ENCODE measurements at places on chromosomes 7 and 10. TPM values are rescaled to one million over a fixed set of nuclear protein-coding genes. Genes with fewer than 3 reads are reported as not detected.

Gene ZFAND4
- total RNA-seq = 11.0 TPM

Gene POLR2J2
- 9.0 TPM for total RNA-seq

Gene PBLD
- 1.2 TPM for total RNA-seq

Gene CXCL12
- total RNA-seq = not detected

Gene ZNF503
- total RNA-seq = 0.07 TPM

Gene C10orf67
- not detected for total RNA-seq

Gene SCART1
- total RNA-seq = 1.4 TPM

Gene OR2A5
- not detected for total RNA-seq

Gene NRCAM
- 0.74 TPM for total RNA-seq

Gene TMEM236
- total RNA-seq = 0.11 TPM

GRCh38 chr10:118965096-118965495, 64.4 kb upstream of the NANOS1 start:
- H3K4me3 ChIP-seq = no peak overlapping the region
- no peaks in the 10 kb centered on the region for H3K36me3 ChIP-seq
- H3K4me1 ChIP-seq = no peaks in the 10 kb centered on the region
- no peaks in the 10 kb centered on the region for H3K27me3 ChIP-seq
- H3K27ac ChIP-seq = no peak overlapping the region
- no peak for DNase-seq

DNA sequence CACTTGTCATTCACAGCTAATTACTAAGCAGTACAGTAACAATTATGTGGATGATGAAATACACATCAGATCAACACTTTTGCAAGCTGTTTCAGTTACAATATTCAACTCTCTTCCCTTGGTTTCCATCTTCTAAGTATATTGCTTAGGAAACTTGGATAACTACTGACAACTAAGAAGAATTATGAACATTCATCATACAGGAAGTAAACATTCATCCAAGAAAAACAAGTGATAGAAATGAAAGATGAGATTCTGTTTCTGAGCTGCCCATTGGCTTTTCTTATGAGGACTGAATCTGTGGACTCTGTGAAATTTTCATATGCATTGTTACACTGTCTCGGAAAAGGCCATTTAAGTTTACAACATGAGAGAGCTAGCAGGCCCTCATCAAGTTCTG, 240.2 kb downstream of the PRKG1 start:
- no peak for DNase-seq
- no peaks in the 10 kb centered on the region for H3K27me3 ChIP-seq
- H3K27ac ChIP-seq = no peak overlapping the region
- no peak overlapping the region for H3K4me3 ChIP-seq
- H3K36me3 ChIP-seq = no peaks in the 10 kb centered on the region

- DNase-seq = no peak
- H3K36me3 ChIP-seq = no peaks in the 10 kb centered on the region
- no peak overlapping the region for H3K4me3 ChIP-seq
Observed at GRCh38 chr7:95534796-95535195, 49.1 kb downstream of the ASB4 start.

- no peaks in the 10 kb centered on the region for H3K36me3 ChIP-seq
- H3K27ac ChIP-seq = no peak overlapping the region
- no peak for DNase-seq
- H3K4me1 ChIP-seq = no peaks in the 10 kb centered on the region
- H3K27me3 ChIP-seq = no peaks in the 10 kb centered on the region
Observed at GRCh38 chr10:95567903-95568630, 6.9 kb upstream of the SORBS1 start.

DNA sequence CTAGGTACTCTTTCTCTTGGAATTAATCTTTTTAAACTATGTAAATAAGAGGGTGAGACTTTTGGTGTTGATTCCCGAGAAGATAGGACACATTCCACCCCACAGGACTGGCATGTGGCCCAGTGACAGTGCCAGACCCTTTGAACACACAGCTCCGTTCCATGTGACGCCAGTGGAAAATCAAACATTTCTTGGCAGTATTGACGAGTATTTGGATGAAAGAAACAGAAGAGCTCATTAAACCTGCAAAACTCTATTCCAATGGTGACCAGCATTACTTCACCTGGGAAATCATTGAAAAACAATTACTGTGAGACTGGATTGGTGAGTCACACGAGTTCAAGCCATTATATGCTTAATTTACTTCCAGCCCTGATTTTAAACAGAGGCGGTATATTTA, 25.8 kb downstream of the AKR1E2 start:
- no peak for DNase-seq
- H3K27me3 ChIP-seq = no peaks in the 10 kb centered on the region
- H3K4me1 ChIP-seq = no peaks in the 10 kb centered on the region
- H3K4me3 ChIP-seq = no peak overlapping the region

- no peak overlapping the region for H3K27ac ChIP-seq
- H3K4me1 ChIP-seq = no peaks in the 10 kb centered on the region
- H3K36me3 ChIP-seq = no peaks in the 10 kb centered on the region
Observed at GRCh38 chr10:126930131-126930882, 25.1 kb downstream of the DOCK1 start.

DNA sequence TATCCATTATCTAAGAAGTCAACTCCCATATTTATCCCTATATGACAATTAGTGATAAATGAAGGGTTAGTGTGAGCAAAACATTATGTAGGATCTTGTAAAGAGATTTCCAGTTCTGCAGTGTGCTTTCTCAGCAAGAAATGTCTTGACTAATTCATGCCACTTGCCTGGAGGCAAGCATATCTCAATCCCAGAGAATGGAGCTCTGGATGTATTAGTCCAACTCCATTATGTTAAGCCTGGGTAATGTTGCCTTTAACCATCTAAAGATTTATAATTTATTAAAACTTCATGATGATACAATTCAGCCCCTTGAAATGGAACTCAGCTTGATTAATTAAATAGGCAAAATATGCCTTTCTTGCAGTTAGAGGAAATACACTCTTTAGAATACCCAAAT, 1079.9 kb upstream of the LRRTM3 start:
- DNase-seq = no peak
- H3K36me3 ChIP-seq = no peaks in the 10 kb centered on the region
- no peaks in the 10 kb centered on the region for H3K27me3 ChIP-seq

- no peaks in the 10 kb centered on the region for H3K4me1 ChIP-seq
- no peak for DNase-seq
- no peaks in the 10 kb centered on the region for H3K27me3 ChIP-seq
- no peak overlapping the region for H3K4me3 ChIP-seq
- no peaks in the 10 kb centered on the region for H3K36me3 ChIP-seq
Observed at GRCh38 chr10:133100706-133101415, 13.1 kb downstream of the ADGRA1 start.

GRCh38 chr10:79629955-79630327, 19.2 kb downstream of the SFTPA1 start:
- no peak for DNase-seq
- no peak overlapping the region for H3K27ac ChIP-seq
- no peaks in the 10 kb centered on the region for H3K27me3 ChIP-seq
- H3K4me1 ChIP-seq = no peaks in the 10 kb centered on the region
- H3K4me3 ChIP-seq = no peak overlapping the region
- H3K36me3 ChIP-seq = no peaks in the 10 kb centered on the region

- no peak overlapping the region for H3K27ac ChIP-seq
- H3K27me3 ChIP-seq = no peaks in the 10 kb centered on the region
- no peak overlapping the region for H3K4me3 ChIP-seq
- H3K4me1 ChIP-seq = no peaks in the 10 kb centered on the region
- no peaks in the 10 kb centered on the region for H3K36me3 ChIP-seq
Observed at GRCh38 chr7:116932566-116932965, 20.7 kb upstream of the ST7 start.

GRCh38 chr10:1193561-1193960, 137.4 kb downstream of the WDR37 start:
- no peak for DNase-seq
- peaks cover 3% of the 10 kb centered on the region for H3K27me3 ChIP-seq
- no peaks in the 10 kb centered on the region for H3K36me3 ChIP-seq
- no peak overlapping the region for H3K27ac ChIP-seq
- no peak overlapping the region for H3K4me3 ChIP-seq
- H3K4me1 ChIP-seq = peaks cover 3% of the 10 kb centered on the region

- peak; percentile 84 for DNase-seq
- H3K27me3 ChIP-seq = no peaks in the 10 kb centered on the region
- no peaks in the 10 kb centered on the region for H3K36me3 ChIP-seq
- H3K4me3 ChIP-seq = peak within 1 kb of the TSS; percentile 85
Observed at GRCh38 chr10:13348216-13349017, at the start of gene SEPHS1. SEPHS1 (minus strand) TSS chr10:13348293; CDS start chr10:13344950, 3,343 bp downstream.

DNA sequence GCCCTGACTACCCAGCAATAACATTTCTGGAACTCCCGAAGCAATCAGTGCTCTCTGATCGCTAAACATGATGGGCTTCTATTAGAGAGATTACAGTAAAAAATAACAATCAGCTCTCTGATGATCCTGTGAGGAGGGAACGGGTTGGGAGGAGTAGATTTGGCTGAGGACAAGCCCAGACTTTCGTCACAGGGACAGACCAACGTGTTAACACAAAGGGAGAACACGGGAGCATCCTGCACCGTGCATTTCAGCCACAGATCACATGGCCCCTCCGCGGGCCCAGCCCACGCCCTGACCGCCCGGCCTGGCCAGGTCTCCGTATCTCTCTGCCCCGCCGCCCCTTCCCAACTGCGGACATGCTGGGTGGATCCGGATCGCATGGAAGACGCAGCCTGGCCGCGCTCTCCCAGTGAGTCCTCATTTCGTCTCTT, 95.0 kb upstream of the AGBL3 start:
- no peak overlapping the region for H3K4me3 ChIP-seq
- peaks cover 12% of the 10 kb centered on the region for H3K4me1 ChIP-seq
- peaks cover 4% of the 10 kb centered on the region for H3K27me3 ChIP-seq

DNA sequence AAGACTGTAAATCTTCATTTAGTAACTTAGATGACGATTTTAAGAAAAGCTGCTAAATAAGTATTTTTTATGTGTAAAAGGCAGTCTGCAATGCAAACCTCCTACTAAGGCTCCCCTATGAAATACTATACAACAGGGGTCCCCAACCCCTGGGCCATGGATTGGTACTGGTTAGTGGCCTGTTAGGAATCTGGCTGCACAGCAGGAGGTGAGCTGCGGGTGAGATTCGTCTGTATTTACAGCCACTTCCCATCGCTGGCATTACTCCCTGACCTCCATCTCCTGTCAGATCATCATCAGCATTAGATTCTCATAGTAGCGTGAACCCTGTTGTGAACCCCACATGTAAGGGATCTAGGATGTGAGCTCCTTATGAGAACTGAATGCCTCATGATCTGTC, 580.4 kb downstream of the MAGI2 start:
- H3K27me3 ChIP-seq = no peaks in the 10 kb centered on the region
- no peak overlapping the region for H3K4me3 ChIP-seq
- H3K27ac ChIP-seq = no peak overlapping the region
- H3K4me1 ChIP-seq = no peaks in the 10 kb centered on the region
- no peak for DNase-seq

DNA sequence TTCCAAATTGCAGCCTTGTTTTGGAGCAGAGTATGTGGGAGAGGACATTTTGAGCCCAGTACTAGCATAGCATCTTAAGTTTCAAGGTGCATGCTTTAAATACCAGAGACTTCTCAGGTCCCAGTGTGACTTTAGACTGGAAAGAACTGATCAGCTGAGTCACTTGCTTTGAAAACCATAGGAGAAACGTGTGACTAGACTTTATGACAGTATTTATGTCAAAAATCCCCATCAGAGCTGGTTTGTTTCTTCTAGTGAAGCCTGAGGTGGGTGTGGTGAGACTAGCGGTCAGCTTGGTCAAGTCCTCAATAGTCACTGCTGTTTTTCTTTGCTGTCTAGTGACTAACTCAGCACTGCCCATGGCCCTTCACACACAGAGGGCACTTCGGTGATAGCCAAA, 724.2 kb downstream of the GATA3 start:
- H3K27ac ChIP-seq = no peak overlapping the region
- H3K4me3 ChIP-seq = no peak overlapping the region
- H3K4me1 ChIP-seq = peaks cover 13% of the 10 kb centered on the region
- no peaks in the 10 kb centered on the region for H3K27me3 ChIP-seq
- DNase-seq = no peak

GRCh38 chr7:45365341-45365740, 207.8 kb downstream of the RAMP3 start:
- DNase-seq = no peak
- H3K4me3 ChIP-seq = no peak overlapping the region
- H3K27me3 ChIP-seq = no peaks in the 10 kb centered on the region
- no peaks in the 10 kb centered on the region for H3K36me3 ChIP-seq
- H3K4me1 ChIP-seq = no peaks in the 10 kb centered on the region

DNA sequence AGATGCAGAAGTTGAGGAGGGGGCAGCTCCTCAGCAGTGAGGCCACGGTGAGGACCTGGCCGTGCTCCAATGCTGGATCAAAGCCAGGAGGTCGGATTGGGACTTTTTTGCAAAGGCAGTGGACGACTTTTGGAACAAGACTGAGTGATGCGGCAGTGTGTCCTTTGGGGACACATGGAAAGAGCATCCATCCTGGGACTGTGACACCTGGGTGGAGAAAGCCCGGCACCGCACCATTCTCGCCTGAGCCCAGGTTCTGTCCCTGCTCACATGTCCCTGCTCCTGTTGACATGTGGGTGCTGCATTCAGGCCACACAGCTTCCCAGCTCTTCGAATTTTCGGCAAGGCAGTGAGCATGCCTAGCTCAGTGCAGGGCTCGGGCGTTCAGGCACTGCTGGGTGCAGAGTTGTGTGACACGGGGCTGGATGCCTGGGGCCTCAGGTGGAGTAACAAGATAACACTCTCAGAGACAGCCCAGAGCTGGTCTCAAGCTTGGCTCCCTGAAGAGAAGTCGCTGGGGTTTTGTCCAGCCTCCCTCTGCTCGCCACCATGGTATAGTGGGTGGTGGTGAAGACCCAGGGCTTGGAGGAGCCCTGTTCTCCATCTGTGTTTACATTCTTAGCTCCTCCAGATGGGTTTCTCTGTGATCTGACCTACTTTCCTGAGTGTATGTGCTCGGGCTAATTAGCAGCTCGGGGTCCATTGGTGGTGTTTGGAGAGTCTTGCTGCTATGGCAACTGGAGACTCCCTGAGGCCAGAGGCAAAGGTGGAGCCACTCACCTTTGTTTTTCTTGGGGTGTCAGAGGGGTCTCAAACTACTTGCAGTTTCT, 111.7 kb upstream of the BTBD16 start:
- no peaks in the 10 kb centered on the region for H3K4me1 ChIP-seq
- no peak overlapping the region for H3K4me3 ChIP-seq
- DNase-seq = no peak
- H3K36me3 ChIP-seq = no peaks in the 10 kb centered on the region
- H3K27ac ChIP-seq = no peak overlapping the region

- no peaks in the 10 kb centered on the region for H3K27me3 ChIP-seq
- no peak overlapping the region for H3K4me3 ChIP-seq
- no peaks in the 10 kb centered on the region for H3K4me1 ChIP-seq
- H3K27ac ChIP-seq = no peak overlapping the region
- DNase-seq = no peak
Observed at GRCh38 chr10:27388761-27389399, 115.2 kb upstream of the RAB18 start.

- H3K27ac ChIP-seq = no peak overlapping the region
- H3K36me3 ChIP-seq = no peaks in the 10 kb centered on the region
- H3K4me3 ChIP-seq = no peak overlapping the region
- no peaks in the 10 kb centered on the region for H3K4me1 ChIP-seq
- no peaks in the 10 kb centered on the region for H3K27me3 ChIP-seq
- no peak for DNase-seq
Observed at GRCh38 chr7:24297362-24297761, 13.4 kb downstream of the NPY start.

GRCh38 chr10:54843085-54843646, 42.1 kb upstream of the PCDH15 start:
- DNase-seq = no peak
- no peak overlapping the region for H3K27ac ChIP-seq
- no peaks in the 10 kb centered on the region for H3K4me1 ChIP-seq
- no peaks in the 10 kb centered on the region for H3K36me3 ChIP-seq
- no peaks in the 10 kb centered on the region for H3K27me3 ChIP-seq

- H3K36me3 ChIP-seq = no peaks in the 10 kb centered on the region
- peak; percentile 91 for DNase-seq
- peaks cover 16% of the 10 kb centered on the region for H3K4me1 ChIP-seq
Observed at GRCh38 chr7:1412322-1413261, 46.7 kb downstream of the MICALL2 start.

All from CD8-positive, alpha-beta memory T cell (primary cell).